Breast epithelium (tissue), 4 donors: ENCODE measurements at places on chromosomes 3 and 15.

- DNase-seq = no peak
Measured at GRCh38 chr3:58559586-58559985, 17.6 kb downstream of the FAM107A start.

GRCh38 chr3:64163755-64164148 is 61.5 kb downstream of the PRICKLE2 start:
- DNase-seq = no peak

GRCh38 chr3:45976191-45977091 is 19.2 kb downstream of the FYCO1 start:
- DNase-seq = no peak

DNA sequence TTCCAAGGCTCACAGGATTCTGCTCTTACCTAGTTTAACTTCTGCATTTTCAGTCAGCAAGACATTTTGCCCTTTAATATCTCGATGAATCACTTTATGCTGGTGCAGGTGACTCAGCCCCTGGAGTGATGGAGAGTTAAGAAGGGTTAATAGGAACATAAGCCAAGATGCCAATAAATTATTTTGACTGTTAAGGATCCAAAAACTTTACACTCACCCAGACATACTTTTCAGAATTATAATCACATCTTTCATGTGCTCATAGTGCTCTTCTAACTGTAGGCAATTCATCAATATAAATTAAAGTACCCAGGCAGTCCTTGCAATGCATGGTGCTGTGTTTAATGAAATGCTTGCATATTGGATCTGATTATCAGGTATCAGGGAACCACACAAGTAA is 164.1 kb upstream of the SLC2A2 start:
- no peak for DNase-seq

- no peak for DNase-seq
Measured at GRCh38 chr3:70805061-70805889, 492.8 kb upstream of the MDFIC2 start.

GRCh38 chr3:195885036-195885891 is 23.1 kb downstream of the TNK2 start:
- no peak for DNase-seq

DNA sequence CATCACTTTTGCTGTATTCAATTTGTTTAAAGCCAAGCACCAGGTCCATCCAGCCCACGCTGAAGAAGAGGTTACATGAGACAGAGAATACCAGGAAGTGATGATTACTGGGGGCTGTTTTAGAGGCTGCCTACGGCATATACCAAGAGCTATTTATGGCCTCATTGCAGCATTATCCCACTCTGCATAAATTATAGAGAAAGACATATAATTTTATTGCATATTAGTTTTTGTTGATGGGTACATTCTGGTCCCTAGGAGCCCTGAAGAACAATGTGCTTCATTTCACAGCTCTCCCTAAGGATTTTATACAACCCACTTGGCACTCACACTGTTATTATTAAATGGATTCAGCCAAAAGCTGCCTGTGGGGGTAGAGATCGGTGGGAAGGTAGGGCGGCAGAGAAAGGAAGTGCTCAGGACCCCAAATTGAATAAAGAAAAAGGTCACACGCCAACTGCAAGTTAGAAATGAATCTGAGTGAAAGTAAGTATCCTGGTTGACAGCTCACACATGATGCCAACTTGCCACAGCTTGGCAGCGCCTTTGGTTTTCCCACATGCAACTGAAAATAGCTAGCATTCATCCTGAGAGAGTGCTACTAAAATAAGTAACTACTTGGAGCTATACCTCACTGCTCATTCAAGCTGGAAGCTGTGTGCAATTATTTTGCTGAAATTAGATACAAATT is 73.7 kb downstream of the CCNL1 start:
- DNase-seq = peak; percentile 38
